ENCODE measurements at places on chromosomes 1 and 21.

DNA sequence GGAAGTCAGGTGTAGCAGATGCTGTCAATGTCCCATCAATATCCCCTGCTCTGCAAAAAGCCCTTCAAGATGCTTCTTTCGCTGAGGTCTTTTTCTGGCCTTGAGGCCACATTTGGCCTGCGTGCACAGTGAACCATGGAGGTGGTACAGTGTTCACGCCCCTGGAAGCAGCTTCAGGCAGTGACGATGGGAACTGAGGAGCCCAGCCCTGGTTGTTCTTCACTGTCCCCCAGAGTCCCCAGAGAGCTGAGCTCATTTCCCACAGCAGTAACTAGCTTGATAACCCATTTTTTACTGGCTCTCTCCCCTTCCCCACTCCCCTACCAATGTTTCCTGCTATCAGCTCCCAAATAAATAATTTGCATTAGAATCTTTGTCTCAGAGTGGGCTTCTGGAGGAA, 76.5 kb downstream of the OLIG1 start:
- no peak for DNase-seq

GRCh38 chr1:27660300-27660835, 11.6 kb downstream of the IFI6 start:
- DNase-seq, result no peak

DNA sequence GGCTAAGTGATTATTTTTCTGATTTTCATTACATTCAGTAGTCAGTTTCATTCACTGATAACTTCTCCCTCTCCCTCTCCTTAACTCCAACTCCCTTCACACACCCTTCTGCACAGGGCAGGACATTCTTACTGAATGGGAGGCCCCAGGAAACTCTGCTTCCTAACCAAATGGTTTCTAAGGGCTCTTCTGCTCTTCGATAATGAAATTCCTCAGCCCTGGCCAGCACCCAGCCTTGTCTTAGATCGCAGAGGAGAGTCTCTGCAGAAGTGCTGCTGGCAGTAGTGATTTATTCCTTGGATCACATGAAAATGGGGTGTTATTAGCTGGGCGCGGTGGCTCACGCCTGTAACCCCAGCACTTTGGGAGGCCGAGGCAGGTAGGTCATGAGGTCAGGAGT, 16.4 kb downstream of the PLEKHM2 start:
- DNase-seq, result no peak

- no peak for DNase-seq
Observed at GRCh38 chr1:113013823-113014222, 57.8 kb upstream of the SLC16A1 start.

- DNase-seq, result no peak
Observed at GRCh38 chr1:174023440-174023839, 1.3 kb upstream of the RC3H1 start.

All from stimulated activated naive CD4-positive, alpha-beta T cell (primary cell).